ENCODE measurements at places on chromosomes 11 and 22.

DNA sequence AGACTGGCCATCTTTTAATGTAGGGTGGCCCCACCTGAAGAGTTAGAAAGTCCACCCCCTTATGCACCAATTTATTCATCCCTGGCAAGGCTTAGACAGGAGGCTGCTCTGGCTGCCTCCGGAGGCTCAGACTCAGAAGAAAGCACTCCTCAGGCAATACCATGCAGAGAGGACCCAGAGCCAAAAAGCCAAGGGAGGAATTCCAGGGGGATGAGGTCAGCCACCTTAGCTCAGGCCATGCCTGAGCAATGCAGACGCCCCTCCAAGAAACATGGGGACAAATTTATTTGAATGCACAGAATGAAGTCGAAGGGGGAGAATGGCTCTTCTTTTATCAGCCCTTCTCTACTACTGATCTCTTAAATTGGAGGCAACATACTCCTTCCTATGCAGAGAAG is 39.7 kb upstream of the GLYAT start:
- DNase-seq = no peak

DNA sequence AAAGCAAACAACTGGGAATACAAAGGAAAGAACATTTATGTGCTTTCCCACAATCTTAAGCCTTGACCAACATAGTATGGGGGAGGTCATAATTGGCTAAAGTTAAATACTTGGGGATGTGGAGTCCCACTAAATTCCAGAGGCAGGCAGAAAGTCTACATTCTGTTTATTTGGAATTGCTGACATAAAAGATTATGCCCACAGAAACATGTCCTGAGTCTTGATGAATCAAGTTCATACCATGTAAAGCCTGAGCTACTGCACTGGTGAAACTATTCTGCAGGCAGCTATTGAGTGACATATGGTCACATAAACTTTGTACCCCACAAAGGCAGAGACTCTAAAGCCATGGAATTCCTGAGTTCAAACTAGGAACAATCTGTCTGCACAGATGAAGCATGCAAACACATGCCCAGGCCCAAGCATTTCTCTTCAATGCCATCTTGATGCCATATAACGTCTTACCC is 69.9 kb upstream of the CHRM4 start:
- DNase-seq = no peak

DNA sequence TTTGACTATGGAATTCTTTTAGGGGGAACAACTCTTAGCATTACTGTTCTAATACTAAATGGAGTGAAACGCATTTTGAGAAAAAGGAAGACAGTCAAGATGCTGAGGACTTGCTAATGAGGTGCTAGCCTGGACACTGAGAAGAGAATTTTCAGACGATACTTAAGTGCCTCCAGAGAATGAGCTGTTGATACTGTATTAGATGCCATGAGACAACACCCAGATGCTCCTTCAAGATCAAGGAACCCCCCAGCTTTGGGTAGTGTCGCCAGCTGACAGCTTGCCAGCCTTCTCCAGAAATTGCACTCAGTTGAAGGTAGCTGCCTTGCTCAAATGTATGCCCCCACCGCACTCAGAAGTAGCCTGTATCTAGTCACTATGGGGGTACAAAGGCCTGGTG is 52.5 kb upstream of the SLC36A4 start:
- no peak for DNase-seq

- no peak for DNase-seq
Observed at GRCh38 chr22:50308597-50308935, 1.1 kb upstream of the PLXNB2 start.

- DNase-seq = no peak
Observed at GRCh38 chr22:27045103-27045947, 387.9 kb downstream of the MIAT start.

GRCh38 chr11:62383822-62384221 is 35.0 kb upstream of the SCGB1A1 start:
- DNase-seq = no peak

- DNase-seq = no peak
Observed at GRCh38 chr22:46079861-46080821, 70.2 kb upstream of the PPARA start.

DNA sequence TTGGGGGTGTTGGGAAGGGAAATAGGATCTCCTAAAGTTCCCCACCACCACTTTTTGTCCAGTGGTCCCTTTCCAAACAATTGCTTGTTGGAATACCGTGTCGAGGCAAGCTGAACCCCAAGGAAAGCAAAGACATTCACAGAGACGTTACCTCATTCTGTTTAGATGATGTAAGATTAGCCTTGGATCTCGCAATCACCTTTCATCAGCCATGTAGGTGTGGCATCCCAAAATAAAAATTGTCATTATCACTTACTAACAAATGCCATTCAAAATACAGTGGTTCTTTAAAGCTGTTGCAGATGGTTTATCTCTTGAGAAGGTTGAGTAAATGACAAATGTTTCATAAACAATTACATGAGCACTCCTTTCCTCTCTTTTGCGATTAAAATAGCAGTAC is 86.5 kb upstream of the SLC25A18 start:
- no peak for DNase-seq

GRCh38 chr11:105407101-105407500 is 202.8 kb upstream of the GRIA4 start:
- no peak for DNase-seq

- no peak for DNase-seq
Observed at GRCh38 chr11:60972182-60973030, 926 bp downstream of the CD6 start.

DNA sequence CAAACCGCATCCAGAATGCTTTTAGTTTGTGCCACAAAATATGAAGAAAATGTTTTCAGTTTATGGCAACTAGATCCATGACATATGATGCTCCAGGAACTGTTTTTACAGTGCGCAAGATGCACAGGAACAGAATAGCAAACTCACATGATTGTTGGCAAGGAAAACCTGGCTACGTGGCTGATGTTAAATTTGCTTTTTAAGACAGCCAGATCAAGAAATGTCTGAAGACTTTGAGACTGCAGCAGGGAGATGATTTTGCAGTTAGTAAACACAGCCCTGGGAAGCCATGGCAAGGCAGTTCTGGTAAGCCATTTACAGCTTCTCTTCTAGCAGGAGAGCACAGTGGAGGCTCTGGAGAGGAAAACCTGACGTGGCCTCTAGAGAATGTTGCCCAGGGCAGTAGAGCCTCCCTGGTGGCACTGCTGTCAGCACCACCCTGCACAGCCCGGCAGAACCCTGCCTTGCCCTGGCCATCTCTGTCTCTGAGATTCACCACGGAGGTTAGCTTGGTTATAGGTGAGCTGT is 69.8 kb upstream of the TNRC6B start:
- peak; percentile 30 for DNase-seq

- DNase-seq = no peak
Observed at GRCh38 chr11:19337779-19338178, 97.0 kb upstream of the E2F8 start.

- no peak for DNase-seq
Observed at GRCh38 chr11:113885897-113886296, 10.5 kb upstream of the USP28 start.

DNA sequence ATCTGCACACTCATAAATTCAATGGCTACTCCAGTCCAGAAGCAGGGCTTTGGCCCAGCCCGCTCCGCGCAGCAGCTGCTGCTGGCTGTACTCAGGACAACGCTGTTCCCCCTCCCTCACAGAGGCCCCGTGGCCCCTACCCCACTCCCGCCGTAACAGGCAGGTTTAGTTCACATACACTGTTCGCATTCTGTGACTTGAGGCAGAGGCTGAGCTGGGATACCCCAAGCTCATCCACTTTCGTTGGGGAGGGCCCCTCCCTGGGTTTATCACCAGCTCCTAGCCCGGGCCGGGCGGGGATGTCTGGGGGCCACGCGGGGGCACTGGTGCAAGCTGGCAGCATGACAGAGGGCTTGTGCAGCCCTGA is 52.4 kb downstream of the SYT13 start:
- no peak for DNase-seq

- no peak for DNase-seq
Observed at GRCh38 chr22:29870574-29870973, 12.4 kb upstream of the MTMR3 start.

- no peak for DNase-seq
Observed at GRCh38 chr11:69263736-69264052, 30.3 kb upstream of the MYEOV start.

DNA sequence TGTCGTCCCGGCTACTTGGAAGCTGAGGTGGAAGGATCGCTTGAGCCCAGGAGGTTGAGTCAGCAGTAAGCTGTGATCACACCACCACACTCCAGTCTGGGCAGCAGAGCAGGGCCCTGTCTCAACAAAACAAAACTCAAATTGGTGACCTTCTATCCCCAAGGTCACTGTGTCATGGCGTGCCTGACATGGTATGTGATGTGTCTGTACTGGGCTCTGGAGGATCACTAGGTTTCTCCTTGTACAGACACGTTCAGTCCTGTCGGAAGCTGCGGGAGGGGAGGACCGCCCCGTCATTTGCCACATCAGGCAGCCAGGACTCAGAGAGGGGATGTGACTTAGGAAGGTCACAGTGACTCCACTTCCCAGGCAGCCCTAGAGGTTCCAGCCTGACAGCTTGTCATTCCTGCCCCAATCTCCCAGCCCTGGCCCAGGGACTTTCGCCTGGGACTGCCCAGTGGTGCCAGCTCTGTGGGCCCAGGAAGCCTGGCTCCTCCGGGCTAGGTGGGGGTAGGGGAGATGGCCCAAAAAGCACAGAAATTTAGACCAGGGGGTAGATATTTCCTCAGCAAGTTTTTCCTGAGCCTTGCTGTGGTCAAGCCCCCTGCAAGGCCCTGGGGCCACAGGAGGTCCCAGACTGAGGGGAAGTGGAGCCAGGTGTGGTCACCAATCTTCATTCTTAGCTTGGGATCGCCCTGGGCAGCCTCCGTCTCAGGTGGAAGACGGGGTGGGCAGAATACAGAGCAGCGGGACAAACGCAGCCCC is 53.2 kb downstream of the TRIOBP start:
- DNase-seq = no peak

GRCh38 chr22:20999350-21000206 is 2.3 kb downstream of the THAP7 start:
- DNase-seq = no peak

- no peak for DNase-seq
Observed at GRCh38 chr11:109957000-109957399, 136.2 kb upstream of the ZC3H12C start.

DNA sequence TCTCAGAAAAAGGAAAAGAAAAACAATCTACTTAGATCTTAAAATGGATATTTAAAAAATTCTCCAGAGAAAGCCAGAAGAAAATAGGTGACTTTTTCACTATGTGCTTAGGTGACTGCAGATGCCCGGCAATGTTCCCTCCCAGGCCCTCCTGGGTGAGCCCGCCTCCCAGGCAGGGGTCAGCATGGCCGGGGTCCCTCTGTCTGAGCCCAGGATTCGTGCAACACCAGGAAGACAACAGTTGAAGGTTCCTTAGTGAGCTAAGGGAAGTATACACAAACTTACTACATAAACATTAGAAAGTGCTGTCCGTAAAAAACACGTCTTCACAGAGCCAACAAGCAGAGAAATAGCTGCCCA is 11.6 kb downstream of the MAPK8IP2 start:
- no peak for DNase-seq

GRCh38 chr11:29256580-29256979 is 760.2 kb downstream of the KCNA4 start:
- no peak for DNase-seq

GRCh38 chr22:40281717-40282116 is 64.6 kb upstream of the ADSL start:
- no peak for DNase-seq

DNA sequence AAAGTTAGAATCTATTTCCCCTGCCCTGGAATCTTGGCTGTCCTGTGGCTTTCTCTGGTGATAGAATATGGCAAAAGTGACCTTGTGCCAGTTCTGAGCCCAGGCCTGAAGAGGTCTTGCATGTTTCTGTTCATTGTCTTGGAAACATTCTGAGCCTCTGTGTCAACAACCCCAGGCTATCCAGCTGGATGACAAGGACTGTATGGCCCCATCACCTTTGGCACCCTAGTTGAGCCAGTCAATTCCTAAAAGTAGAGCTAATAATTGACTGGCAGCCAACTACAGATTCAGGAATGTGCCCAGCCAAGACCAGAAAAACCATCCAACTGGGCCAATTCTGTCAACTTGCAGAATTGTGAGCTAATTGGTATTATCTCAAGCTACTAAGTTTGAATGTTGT is 514.1 kb upstream of the LARGE1 start:
- DNase-seq = no peak

- DNase-seq = no peak
Observed at GRCh38 chr11:12692229-12693075, 18.2 kb downstream of the TEAD1 start.

DNA sequence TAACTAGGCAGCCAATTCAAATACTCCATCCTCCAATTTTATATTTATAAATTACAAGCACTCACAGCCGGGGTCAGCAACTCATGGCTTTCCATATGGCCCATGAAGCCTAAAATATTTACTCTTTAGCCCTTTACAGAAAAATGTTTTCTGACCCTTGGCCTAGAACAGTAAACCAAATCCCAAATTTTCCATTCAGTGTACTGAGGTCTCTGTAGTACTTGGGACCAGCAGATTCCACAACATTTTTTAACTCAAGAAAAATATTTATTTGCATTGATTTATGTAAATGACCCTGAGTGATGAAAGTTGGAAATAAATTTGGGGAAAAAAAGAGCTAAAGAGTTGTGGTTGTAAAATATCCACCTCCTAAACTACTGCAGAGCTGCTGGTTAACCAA is 82.6 kb downstream of the SLC1A2 start:
- no peak for DNase-seq

- DNase-seq = no peak
Observed at GRCh38 chr11:122517403-122518379, 137.8 kb upstream of the UBASH3B start.

GRCh38 chr22:50118557-50119168 is 28.9 kb downstream of the MOV10L1 start:
- DNase-seq = no peak

DNA sequence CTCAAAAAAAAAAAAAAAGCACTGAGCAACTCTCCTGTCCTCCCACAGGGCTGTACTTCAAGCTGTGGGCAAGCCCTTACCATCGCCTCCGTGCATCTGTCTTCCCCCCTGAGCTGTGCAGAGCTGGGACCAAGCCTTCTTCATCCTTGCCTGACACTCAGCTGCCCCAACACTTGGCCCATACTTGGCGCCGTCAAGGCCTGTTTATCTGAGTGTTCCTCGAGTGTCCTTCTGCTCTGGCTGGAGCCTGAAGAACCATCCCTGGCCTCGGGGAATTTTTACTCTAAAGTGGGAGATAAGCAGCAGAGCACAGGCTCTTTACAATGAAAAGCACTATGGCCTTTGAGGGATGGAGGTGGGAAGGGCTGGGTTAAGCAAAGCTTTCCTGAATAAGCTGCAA is 1.6 kb upstream of the TIRAP start:
- DNase-seq = no peak

Measured in activated T-cell treated with anti-CD3 and anti-CD28 coated beads for 48 hours (primary cell).